AG20443 (cell line): ENCODE measurements at places on chromosomes 2 and 18.
A peak's percentile ranks its signal among the peaks of the same experiment; 100 is the strongest.

- DNase-seq: no peak
Observed at GRCh38 chr2:218130377-218130776, 4.5 kb downstream of the CXCR2 start.

DNA sequence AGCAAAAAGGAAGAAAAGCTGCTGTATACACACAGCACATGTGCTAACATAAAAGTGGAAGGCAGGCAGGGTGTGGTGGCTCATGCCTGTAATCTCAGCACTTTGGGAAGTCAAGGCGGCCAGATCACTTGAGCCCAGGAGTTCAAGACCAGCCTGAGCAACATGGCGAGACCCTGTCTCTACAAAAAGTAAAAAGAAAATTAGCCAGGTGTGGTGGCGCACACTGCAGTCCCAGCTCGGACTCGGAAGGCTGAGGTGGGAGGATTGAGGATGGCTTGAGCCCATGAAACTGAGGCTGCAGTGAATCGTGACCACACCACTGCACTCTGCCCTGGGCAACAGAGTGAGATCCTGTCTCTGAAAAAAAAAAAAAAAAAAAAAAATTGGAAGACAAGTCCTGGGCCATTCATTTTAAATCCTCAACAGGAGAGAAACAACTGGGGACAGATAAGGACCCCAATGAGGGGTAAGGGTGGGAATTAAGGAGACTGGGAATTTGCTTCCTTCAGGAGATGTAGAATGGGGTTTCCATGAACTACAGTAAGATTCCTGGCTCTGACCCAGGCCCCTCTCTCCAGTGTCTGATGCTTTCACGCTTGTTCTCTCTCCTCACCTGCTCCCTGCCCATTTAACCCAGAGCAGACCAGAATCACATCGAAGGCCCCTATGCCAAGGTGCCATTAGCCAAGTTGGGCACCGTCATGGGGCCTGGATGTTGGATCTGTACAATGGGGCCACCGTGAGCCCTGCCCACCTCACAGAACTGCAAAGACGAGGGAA, 29.6 kb downstream of the TNS1 start:
- DNase-seq: no peak

GRCh38 chr2:46497766-46498165, 18.4 kb downstream of the TMEM247 start:
- DNase-seq: no peak

- no peak for DNase-seq
Observed at GRCh38 chr2:25825238-25825637, 53.0 kb downstream of the ASXL2 start.

GRCh38 chr2:133044556-133044955, 374.6 kb upstream of the LYPD1 start:
- DNase-seq: no peak

DNA sequence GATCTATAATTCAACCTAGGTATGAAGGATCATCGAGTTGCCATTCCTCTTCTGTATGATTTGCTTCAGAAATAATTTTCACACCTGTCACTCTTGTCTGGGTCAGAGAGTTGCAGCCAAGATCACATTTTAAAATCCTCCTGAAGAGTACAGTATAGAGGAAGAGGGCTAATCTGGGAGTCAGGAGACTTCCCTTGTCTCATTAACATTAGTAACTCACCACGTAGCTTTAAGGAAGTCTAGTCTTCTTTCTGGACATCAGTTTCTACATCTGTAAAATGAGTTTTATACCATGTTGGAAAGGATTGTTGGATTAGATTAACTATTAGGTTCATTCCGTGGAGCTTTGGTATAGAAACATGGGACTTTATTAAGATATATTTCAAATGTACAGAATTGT, 109.4 kb downstream of the TDRD15 start:
- no peak for DNase-seq

DNA sequence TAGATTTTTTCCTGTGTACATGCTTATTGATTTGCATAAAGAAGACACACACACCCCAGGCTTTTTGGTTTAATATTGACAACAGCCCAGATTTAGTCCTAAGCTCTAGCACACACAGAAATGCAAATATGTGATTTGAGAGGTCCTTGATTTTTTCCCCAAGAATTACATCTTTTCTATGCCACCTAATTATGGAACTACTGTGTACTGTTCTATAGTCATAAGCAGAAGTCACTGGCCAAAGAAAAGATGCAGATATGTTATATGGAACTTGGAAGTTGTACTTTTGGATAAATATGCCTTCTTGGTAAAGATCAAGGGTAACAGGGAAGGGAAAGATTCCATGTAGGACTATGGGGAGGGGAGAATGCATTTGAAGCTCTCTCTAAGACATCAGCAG, 105.6 kb downstream of the SETBP1 start:
- no peak for DNase-seq

GRCh38 chr2:122670897-122671296, 915.4 kb downstream of the TSN start:
- no peak for DNase-seq

DNA sequence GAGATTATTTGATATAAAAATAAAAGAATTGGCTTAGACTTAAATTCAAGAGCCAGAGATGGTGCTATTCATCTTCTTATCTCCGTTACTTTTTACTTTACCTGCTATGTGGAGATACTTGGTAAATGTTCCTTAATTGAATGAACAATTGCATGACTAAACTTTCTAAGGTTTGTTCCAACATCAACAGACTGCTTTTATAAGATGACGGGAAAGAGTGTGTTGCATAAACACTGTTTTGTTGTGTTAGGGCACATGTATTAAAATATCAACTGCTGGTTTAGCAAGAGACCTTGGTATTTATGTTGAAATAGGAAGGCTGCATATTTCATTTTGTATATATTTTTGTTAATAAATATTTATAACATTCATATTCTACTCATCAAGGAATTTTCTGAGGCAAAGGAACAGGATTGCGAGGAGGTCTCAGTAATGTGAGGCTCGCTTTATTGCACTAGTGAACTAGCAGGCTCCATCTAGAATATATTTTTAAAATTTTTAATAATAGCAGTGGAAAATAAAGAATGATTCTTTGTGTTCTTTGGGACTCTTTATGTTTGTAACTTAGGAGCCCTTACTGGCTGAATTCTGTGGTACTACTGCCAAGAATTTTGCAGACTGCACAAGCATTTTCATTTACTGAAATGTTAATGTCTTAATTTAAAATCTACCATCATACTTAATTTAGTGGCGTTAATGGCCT, 10.7 kb upstream of the NFE2L2 start:
- DNase-seq: peak; percentile 52

DNA sequence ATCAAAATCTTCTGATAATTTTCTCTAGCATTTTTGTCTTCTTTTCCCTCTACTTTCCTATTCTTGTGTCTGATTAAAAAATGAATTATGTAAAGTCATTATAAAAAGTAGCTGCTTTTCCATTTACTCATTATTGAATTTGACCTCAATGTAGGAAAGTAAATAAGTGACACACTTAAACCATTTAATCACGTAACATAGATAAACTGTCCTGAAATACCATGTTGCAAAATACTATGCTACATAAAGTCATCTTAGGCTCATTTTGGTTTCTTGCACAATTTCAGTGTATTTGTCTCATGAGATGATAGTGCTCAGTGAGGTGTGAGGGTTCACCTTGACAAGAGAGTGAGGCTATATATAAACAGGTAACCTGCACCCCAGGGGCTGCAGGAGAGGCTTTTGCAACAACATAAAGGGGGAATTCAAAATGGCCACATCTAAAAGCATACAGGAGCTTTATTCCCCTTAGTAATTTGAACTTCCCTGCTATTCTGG, 502.7 kb downstream of the RNF144A start:
- no peak for DNase-seq

- no peak for DNase-seq
Observed at GRCh38 chr2:95109260-95109659, 12.3 kb downstream of the MRPS5 start.

GRCh38 chr2:120642646-120643045, 93.0 kb upstream of the GLI2 start:
- DNase-seq: no peak

GRCh38 chr2:234031207-234031606, 19.3 kb upstream of the SPP2 start:
- no peak for DNase-seq

DNA sequence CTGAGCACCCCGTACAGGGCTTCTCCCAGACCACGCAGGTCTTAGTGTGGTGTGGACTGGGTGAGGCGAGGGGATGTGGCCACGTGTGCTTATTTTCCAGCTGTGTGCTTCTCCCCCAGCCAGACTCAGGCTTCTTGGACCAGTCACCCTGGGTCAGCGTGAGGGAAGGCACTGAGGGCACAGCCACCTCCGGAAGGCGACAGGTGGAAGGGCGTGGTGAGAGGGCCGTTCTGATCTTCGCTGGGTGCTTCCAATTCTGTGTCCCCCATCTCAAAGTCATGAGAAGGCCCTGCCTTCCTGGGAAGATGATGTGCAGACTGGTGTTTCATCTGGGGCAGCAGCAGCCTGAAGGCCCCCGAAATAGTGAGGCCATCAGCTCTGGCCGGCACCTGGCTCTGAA, 169.7 kb upstream of the MYCN start:
- DNase-seq: no peak
